ENCODE measurements at places on chromosomes 13 and 19.

- DNase-seq: no peak
Observed at GRCh38 chr19:39428283-39429112, 7.3 kb downstream of the RPS16 start.

- DNase-seq: peak; percentile 82
Observed at GRCh38 chr19:4851551-4852290, 15.7 kb downstream of the PLIN3 start.

- DNase-seq: no peak
Observed at GRCh38 chr13:44752164-44752563, 176.0 kb upstream of the TSC22D1 start.

GRCh38 chr13:98157188-98157587 is 14.3 kb downstream of the FARP1 start:
- no peak for DNase-seq

- DNase-seq: peak; percentile 93
Observed at GRCh38 chr13:32427852-32428580, at the start of gene N4BP2L1. Gene N4BP2L1, minus strand, starts transcription at chr13:32428130. Its CDS starts 48 bp downstream, at chr13:32428082.

DNA sequence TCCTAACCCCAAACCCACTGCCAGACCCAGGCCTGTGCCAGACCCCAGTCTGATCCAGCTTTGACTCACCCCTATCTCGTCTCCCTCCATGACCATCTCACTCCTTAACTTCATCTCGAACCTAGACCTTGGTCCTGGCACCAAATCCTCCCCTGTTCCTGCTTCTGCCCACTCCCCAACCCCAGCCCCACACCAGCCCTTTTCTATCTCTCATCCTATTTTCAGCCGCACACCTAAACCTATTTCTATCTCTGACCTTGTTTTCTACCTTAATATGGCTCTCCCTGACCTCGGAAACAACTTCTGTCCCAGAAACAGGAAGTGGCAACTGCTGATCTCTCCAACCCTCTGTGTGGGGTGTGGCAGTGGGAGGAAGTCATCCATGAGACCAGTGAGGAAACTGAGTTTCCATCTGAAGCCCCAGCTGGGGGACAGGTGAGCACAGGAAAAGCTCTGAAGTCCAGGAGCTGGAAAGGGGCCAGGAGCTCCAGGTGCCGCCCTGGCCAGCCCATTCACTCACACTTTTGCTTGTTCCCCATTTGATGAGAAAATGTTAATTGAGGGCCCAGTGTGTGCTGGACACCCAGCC is 13.7 kb downstream of the PTH2 start:
- DNase-seq: no peak

DNA sequence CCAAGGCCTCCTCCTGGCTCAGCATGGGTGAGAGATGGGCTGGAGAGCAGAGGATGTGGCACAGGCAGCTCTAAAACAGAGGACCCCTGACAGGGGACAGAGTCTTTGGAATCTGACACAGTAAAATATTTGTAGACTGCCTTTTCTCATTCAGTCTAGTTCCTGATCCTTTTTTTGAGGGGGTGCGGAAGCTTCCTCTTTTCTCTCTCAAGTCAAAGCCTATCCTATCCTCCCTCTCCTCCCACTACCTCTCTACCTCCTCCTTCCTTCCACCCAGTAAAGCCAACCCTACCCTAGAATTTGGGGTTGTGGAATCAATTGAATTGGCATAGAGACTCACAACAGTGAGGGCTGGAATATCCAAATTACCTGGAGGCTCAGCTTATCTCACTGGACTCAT is 82.0 kb downstream of the TEX26 start:
- DNase-seq: no peak

DNA sequence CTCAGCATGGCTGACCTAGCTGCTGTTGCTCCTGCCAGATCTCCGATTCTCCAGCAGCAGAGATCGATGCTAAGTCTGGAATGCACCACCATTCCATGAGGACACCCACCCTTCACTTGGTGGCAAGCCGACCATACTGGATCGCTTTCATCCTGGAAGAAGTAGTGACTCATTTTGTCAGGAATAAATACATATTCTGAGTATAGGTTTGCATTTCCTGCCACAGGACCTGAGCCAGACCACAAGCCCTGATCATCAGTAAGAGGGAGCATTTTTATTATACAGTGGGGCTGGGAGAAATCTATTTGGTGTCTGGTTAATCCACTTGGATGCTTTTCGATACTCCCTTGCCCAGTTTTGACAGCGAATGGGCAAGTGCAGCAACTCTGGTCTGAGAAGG is 10.9 kb upstream of the KCTD15 start:
- DNase-seq: no peak

- DNase-seq: peak; percentile 89
Observed at GRCh38 chr19:7680606-7681339, at the start of gene TRAPPC5. Gene TRAPPC5, plus strand, starts transcription at chr19:7680833. Its CDS starts 1,421 bp downstream, at chr19:7682254.

GRCh38 chr19:13588957-13589833 is 82.9 kb upstream of the CACNA1A start:
- peak; percentile 86 for DNase-seq

- no peak for DNase-seq
Observed at GRCh38 chr13:46289260-46289955, 77.7 kb downstream of the LRRC63 start.

DNA sequence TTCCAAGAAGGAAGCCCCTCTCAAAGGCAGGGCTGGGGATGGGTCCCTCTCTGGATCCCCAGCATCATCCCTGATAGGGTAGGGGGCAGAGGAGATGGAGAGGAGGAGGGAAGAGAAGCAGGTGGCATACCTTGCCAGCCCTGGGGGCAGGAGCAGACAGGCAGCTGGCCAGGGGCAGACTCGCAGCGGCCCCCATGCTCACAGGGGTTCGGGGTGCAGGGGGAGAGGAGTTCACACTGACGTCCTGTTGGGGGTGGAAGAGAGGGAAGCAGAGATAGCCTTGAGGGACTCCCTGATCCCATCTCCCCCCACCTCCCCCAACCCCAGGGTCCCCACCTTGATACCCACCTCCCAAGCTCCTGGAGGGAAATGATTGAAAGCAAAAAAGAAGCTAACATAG is 16.0 kb downstream of the NOTCH3 start:
- DNase-seq: no peak

DNA sequence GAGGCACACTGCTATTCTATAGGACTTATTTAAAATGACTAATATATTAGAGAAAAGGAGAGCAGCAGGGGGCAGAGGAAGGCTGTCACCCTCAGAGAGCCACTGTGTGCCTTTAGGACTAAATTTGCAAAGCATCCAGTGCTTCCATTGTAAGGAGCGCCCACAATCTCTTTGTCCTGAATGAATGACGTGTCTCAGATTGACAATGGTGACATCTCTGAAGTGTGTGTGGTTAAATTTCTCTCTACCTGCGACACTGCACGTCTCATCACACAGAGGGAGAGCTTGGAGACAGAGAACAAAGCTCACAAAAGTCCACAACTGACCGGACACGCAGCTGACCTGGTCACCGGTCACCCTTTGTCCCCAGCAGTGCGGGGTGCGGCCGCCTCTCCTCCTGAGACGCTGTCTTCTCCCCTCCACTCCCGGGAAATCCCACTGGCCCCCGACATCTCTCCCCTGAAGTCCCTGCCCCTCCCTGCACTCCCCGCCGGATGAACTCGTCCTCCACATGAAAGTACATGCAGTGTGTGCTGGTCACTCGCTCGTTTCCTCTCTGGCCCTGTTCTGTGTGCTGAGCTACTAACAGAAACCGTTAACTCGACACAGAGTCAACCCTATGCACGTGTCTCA is 107.2 kb downstream of the RAB20 start:
- no peak for DNase-seq

DNA sequence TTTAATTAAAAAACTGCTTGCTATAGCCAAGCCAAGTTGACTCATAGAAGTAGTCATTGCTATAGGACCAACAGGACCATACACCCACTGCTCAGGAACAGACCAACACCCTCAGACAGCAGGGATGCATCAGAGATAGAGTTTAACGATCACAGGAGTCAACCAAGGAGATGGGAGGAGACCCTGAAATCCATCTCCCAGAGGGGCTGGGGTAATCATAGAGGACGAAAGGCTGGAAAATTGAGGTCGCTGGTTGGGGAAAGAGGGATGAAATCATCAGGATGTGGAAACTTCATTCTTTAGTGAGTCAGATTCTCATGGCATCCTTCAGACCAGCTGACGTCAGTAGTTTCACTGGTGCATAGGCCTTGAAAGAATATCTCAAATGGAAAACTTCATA is 160.4 kb upstream of the GPC6 start:
- no peak for DNase-seq

- DNase-seq: no peak
Observed at GRCh38 chr19:35533201-35533821, at the start of gene GAPDHS. Gene GAPDHS, plus strand, starts transcription at chr19:35533456. Its CDS starts 72 bp downstream, at chr19:35533528.

- DNase-seq: no peak
Observed at GRCh38 chr19:19145281-19145680, 7.0 kb upstream of the TMEM161A start.

Data from activated CD8-positive, alpha-beta memory T cell treated with anti-CD3 and anti-CD28 coated beads, Interleukin-2, amount 50 U/mL, for 4 hours (primary cell).